ENCODE measurements at places on chromosomes 7 and 10.

DNA sequence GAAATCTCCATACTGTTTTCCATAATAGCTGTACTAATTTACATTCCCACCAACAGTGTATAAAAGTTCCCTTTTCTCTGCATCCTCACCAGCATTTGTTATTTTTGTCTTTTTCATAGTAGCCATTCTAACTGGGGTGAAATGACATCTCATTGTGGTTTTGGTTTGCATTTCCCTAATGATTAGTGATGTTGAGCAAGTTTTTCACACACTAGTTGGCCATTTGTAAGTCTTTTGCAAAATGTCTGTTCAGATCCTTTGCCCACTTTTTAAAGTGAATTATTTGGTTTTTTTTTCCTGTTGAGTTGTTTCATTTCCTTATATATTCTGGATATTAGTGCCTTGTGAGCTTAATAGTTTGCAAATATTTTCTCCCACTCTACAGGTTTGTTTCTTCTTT lies 101.0 kb upstream of the NFE2L3 start:
- no peak for DNase-seq

GRCh38 chr7:26166684-26167266 lies 14.8 kb downstream of the NFE2L3 start:
- no peak for DNase-seq

GRCh38 chr10:113058523-113059370 lies 108.7 kb downstream of the TCF7L2 start:
- DNase-seq: no peak

DNA sequence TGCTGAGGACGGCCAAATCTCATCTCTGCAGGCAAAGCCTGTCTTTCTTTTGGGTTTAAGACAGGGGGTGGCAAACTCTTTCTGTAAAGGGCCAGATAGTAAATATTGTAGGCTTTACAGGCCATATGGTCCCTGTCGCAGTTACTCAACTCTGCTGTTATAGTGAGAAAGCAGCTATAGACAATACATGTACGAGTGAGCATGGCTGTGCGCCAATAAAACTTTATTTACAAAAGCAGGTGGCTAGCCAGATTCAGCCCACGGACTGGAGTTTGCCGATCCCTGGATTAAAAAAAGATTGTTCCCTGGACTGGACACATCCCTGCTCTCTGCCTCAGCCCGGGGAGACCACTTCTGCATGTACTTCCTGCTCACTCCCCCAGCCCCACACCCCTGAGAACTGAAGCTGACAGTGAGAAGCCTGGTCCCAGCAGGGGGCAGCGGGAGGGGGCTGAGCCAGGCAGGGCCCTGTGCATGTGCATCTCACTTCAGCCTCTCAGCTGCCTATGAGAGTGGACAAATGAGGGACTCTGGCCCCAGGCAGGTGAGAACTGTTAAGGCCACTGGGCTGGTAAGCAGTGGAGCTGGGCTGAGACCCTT lies 392.4 kb downstream of the PLXNA4 start:
- no peak for DNase-seq

- DNase-seq: no peak
Measured at GRCh38 chr10:2839081-2839725, 228.1 kb upstream of the PFKP start.

GRCh38 chr10:3196958-3197347 lies 24.4 kb upstream of the PITRM1 start:
- DNase-seq: no peak

DNA sequence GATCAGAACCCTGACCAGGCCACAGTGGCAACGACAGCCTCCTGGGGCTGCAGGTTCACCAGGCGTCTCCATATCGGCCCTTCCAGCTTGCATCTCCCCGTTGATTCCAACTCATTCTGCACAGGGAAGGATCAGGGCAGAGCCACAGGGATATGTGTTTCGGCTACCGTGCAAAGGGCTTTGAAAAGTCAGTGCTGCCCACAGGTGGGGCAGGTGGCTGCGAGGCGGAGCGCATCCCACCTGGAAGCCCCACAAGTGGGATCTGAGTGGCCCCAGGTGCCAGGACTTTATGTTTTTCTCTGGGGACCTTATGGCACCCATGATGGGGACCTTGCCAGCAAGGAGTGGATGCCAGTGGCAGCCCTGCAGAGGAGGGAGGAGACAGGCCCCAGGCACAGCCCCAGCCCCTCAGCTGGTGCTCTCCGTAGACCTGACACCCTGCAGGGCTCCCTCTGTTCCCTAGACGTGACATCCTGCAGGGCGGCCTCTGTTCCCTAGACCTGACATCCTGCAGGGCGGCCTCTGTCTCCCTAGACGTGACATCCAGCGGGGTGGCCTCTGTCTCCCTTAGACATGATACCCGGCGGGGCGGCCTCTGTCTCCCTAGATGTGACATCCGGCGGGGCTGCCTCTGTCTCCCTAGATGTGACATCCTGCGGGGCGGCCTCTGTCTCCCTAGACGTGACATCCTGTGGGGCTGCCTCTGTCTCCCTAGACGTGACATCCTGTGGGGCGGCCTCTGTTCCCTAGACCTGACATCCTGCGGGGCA lies 189.4 kb downstream of the ELFN1 start:
- no peak for DNase-seq

DNA sequence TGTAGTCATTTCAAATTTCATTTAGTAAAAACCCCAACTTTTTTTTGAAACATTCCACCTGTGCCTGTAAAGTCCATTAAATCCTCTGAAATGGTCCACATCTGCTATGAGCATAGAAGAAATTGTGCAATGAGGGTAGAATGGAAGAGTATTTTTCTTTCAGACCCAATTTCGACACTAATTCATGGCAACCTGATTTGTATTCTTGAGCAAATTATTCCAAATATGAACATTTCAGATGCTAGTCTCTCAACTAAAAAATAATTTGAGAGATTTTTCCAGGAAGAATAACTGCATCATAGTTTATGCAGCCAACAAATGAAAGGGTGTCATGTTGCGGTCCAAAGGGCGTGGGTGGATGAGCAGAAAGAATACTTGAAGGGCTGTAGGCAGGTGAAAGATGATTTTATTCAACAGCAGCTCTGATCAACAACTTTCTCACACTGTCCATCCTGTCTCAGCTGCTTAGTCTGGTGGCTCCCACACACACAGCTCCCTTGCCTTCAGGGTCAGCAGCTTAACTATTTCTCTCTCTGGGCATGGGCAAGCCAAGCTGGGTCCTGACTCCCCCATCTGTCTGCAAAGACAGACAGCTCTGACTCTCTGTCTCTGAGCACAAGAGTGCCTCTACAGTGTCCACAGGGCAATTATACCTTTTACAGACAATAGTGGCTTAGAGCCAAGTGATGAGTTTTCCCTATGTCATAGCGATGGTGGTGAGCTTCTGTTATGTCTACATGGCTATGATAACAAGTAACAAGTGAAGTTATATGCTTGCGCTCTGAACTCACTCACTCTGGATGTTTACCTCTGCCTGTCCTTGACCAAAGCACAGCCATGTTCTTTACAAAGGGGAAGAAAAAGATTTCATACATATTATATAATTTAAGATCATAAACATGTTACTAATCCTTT lies 11.5 kb downstream of the STEAP2 start:
- DNase-seq: no peak

DNA sequence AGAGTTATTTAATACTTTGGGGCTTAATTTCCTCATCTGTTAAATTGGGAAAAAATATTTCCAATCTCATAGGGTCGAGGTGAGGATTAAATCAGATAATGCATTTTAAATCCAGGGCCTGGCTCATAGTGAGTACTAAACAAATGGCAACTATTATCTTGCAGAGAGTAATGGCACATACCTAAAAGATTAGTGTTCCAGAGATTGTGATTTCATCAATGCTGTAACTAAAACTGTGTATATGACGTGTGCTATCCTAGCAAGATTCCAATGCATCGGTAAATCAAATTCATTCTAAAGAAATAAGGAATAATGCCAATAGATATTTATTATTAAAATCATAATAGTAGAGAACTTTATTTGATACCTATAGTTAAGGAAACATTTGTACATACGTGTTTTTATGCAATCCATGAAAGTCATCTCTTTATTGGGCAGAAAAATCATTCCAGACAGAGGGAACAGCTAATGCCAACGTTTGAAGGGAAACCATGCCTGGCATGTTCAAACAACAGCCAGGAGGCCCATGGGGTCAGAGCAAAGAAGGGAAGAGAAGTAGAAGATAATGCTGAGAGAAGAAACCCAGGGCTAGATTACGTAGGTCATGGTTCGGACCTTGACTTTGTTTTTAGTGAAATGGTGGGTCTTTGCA lies 174.8 kb upstream of the AGR3 start:
- DNase-seq: no peak

- no peak for DNase-seq
Measured at GRCh38 chr10:96714031-96714590, 6.2 kb downstream of the PIK3AP1 start.

All from GM12864 (cell line).